ENCODE measurements at places on chromosomes 6 and 20.

GRCh38 chr20:21017528-21018085, 88.6 kb downstream of the LINC00237 start:
- DNase-seq: no peak

DNA sequence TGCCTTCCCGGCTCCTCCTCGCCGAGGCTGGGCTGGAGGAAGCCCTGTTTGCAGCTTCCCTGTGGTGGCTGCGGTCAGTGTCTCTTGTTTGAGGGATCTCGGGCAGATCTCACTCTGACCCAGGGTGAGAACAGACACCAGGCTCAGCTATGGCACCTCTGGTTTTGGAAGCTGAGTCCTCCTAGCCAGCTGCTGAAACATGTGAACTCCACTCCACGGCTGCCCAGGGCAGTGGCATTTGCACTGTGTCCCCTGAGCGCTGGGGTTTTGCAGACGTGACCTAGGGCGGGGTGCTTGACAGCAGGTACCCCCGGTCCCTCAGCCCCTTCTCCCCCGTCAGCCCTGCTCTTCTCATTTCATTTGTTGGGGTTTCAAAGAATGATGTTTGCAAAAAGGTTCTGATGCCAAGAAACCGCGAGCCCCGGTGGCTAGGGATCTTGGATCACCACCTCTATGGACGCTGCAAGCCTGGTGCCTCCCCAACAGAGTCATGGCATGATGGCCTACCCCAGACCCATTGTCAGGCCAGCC, 55.0 kb upstream of the DACT2 start:
- DNase-seq: no peak

- DNase-seq: no peak
Observed at GRCh38 chr6:10315658-10316372, 99.1 kb downstream of the TFAP2A start.

DNA sequence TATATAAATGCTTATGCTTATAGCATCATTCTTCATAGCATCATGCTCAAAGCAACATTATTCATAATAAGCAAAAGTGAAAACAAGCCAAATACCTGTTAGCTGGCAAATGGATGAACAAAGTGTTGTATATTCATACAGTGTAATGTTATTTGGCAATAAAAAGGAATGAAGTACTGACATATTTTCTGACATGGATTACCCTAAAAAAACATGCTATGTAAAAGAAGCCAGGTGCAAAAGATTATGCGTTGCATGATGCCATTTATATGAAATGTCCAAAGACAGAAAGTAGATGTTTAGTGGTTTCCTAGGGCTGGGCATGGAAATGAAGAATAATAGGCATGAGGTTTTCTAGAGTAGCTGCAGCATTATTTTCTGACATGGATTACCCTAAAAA, 77.1 kb downstream of the GFRA4 start:
- no peak for DNase-seq

DNA sequence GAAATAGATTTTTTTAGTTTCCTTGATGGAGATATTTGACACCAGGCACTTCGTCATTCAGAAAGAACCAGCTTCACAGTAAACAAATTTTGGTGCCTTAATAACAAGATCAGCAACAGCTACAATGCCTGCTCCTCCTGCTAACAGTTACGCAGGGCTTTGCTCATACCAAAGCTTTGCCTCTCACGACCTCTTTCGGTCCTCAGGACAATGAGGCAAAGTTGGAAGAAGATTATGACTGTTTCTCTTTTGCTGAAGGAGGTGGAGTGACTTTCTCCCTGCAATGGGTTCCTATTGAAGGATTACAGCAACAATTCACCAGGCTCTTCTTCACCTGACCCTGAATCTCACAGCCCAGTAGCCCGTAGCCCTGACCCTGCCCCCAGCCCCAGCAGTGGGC, 440.1 kb downstream of the PREX1 start:
- DNase-seq: no peak

DNA sequence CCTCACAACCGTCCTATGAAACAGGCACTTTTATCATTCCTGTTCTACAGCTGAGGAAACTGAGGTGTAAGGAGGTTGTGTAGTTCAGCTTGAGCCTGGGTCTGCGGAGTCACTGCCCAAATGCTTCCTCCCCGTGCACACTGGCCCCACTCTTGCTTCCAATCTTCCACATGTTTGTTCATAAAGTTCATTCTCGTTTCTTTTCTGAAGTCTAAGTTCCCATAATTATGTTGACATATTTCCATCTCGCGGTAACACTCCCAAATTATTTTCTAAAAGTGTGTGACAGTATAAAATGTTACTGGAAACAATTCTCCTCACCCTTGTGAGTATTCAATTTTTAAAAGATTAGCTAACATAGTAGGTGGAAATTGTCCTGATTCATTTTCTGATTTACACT, 106.9 kb downstream of the SLC22A3 start:
- DNase-seq: no peak

DNA sequence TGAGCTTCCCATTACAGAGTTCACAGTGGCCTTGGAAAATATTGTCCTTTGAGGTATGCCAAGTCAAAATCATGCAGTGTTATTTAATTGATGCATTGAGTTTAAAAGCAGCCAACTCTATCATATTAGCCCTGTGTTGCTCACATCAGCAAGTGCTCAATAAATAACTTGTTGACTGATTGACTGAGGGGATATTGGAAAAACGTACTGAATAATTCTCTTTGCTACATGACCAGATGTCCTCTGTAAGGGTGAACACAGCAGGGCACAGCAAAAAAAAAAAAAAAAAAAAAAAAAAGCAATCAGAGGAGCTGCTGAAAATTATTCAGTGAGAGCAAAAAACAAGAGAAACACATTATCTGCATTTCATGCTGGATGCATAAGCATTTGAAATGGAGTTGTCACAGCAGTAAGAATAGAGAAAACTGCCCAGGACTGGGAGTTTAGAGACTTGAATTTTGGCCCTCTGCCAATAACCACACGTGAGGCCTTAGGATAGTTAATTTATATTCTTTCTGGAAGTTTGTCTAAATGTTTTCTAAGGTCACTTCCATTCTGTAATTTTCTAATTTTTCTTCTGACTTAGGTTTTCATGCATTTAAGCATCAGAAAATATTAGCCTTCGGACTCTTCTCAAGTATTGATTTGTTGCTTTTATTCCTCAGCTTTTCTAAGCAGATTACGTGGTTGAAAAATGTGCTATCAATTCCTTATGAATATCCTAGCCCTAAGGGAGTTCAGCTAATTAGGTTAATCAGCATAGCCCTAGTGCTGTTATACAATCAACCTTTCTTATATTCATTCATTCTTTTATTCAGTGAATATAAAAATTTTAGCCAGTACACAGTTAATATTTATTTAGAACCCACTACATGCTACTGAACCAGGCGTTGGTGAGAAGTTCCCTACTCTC, 246.8 kb upstream of the STXBP5 start:
- DNase-seq: no peak

DNA sequence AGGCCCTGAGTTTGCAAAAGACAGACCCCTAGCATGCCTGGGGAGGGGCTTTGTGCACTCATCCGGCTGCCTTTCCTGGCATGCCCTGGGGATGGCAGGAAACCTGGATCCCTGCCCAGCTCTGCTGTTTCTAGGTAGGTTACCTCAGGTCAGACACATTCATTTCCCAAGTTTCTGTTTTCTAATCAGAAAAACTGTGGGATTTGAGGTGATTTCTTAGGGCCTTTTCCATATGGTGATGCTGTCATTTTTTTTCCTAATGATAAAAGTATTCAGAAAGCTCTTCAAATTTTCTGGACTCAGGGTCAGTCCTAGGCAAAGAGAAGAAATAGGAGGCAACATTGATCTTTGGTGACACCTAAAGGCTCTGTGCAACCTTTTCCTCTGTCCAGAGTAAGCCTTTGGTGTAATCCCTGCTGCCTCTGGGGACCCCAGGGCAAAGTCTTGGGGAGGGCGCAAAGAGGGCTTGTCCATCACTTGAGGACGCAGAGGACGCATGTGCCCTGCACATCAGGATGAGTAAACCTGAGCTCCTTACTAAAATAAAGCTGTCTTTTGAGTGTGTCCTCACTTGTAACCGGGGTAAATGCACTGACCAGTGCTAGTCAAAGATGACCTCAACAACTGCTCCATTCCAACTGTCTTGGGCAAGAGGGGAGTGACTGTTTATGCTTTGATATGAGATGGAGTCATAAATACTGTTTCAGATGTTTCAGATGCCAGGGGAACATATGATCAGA, 13.5 kb upstream of the TRAM2 start:
- DNase-seq: no peak

GRCh38 chr6:10696655-10697054, 1.9 kb downstream of the PAK1IP1 start:
- no peak for DNase-seq

GRCh38 chr6:162538643-162539064, 188.9 kb downstream of the PRKN start:
- DNase-seq: no peak

DNA sequence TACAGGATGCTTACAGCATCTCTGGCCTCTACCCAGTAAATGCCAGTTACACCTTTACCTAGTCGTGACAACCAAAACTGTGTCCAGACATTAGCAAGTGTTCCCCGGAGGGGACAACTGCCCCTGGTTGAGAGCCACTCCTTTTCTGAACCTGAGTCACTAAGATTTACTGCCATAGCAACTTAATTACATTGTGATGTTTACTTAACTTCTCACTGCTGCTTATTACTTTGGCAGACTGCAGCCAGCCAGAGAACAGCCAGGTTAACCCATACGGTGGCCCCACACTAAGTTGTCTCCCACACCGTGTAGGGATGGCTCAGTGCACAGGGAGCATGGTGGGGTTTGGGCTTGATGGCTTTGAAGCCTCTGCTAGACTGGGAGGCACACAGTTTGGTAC, 204.7 kb upstream of the SULF2 start:
- no peak for DNase-seq

GRCh38 chr6:87904011-87904410, 143.6 kb upstream of the SPACA1 start:
- DNase-seq: no peak

DNA sequence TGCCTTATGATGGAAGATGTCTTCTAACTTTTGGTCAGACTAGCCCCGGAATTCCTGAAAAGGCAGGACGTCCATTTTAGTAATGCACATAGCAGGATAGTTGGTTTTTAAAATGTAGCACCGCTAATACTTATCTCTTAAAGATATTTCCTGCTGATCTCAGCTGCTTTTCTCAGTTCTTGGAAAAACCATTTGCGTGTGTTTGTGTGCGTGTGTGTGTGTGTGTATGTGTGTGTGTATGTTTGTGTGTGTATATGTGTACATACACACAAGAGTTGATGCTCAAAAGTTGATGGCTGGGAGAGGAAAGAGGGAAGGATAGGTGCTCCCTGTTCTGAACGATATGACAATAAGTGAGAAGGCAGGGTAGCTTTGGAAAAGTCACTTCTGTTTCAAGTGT, 61.7 kb upstream of the SUPT3H start:
- no peak for DNase-seq

- DNase-seq: peak; percentile 60
Observed at GRCh38 chr6:42428326-42429041, 23.2 kb downstream of the TRERF1 start.

- peak; percentile 64 for DNase-seq
Observed at GRCh38 chr6:31660381-31661261, at the start of gene C6orf47. Gene C6orf47 (minus strand): TSS chr6:31660778. CDS start chr6:31659947, 831 bp downstream.

GRCh38 chr20:19212821-19213502, 520 bp downstream of the SLC24A3 start:
- DNase-seq: no peak

DNA sequence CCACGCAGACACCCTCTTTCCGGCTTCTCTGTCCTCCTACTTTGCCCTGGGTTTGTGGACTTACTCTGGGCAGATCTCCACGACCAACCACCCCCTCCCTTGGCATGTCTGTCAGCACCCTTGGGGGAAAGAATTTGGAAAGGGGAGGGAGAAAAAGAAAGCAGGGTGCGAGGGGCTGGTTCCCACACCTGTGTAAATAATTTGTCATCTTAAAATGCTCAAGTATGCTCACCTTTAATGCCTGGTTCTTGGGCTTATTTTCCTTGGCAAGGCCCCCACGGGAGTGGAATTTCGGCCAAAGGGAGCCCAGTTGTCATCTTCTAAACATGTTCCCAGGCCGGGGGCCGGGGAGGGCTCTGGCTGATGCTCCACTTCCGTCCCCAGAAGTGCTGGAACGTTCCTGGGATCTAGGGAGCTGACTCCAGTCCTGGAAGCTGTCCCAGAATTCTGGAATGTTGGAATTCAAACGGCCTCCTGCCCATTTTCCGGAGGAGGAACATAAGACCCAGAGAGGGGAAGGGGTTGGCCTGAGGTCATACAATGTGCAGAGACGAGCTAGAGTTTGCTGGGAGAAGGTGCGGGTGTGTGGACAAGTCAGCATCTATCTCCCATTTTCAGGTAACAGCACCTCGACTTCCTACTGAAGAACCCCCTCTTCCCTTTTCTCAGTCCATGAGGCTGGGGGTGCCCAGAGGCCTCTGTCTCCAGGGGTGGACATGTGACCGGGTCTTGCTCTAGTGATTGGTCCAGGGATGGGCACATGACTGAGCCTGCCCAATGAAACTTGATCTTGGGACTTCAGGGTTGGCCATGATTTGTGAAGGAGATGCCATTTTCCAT, 122.3 kb downstream of the CEBPB start:
- no peak for DNase-seq

GRCh38 chr6:142653710-142654420, 291.1 kb downstream of the HIVEP2 start:
- DNase-seq: no peak

- DNase-seq: no peak
Observed at GRCh38 chr6:69368613-69369012, 428.2 kb downstream of the LMBRD1 start.

DNA sequence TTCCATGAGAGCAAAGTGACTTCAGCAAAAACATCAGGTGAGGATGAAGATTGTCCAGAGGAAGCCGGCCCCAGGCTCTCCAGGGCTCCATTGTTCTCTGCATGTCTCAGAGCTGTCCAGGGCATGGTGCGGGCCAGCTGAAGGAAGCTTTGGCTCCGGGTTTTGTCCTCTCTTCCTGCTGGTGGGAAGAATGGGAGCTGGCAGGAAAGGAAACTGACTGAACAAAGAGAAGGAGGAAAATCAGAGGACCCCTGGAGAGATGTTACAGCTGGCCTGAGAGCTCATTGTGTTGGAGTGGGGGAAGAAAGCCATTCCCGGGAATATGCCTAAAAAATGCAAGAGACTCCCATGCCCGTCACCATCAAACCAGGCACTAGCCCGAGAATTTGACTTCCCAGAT, 27.1 kb downstream of the PRND start:
- DNase-seq: no peak

GRCh38 chr20:5150226-5151076, 23.6 kb downstream of the CDS2 start:
- no peak for DNase-seq

- no peak for DNase-seq
Observed at GRCh38 chr6:122400462-122401089, 1.1 kb downstream of the HSF2 start.

DNA sequence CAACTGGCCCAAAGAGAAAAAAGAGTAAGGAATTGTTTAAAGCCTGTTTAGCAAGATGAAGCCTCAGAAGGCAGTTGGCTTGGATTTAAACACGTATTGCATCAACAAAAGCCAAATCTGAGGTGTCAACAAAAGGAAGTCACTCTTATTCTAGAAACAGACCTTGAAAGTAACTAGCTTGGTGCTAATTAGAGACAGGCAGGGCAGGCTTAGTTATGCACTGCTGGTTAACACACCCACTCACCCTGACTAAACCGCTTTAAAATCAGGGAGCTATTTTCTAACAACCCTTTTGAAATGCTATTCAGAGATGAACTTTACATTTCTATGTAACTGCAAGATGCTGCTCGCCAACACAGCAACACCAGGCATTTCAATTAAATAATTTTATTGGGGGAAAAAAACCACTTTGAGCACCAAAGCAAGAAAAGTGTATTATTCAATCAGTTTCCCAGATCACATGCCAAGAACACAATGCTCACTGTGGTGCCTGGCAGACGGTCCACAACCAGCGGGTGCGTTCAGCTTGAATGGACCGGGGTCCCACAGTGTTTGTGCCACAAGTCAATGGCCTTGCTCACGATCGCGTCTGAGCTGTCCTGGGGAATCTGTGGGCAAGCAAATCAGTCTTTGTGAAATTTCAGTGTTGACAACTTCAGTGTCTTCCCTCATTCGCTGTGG, 23.6 kb downstream of the TBC1D7 start:
- no peak for DNase-seq
